ENCODE measurements at places on chromosomes 1 and 21.

DNA sequence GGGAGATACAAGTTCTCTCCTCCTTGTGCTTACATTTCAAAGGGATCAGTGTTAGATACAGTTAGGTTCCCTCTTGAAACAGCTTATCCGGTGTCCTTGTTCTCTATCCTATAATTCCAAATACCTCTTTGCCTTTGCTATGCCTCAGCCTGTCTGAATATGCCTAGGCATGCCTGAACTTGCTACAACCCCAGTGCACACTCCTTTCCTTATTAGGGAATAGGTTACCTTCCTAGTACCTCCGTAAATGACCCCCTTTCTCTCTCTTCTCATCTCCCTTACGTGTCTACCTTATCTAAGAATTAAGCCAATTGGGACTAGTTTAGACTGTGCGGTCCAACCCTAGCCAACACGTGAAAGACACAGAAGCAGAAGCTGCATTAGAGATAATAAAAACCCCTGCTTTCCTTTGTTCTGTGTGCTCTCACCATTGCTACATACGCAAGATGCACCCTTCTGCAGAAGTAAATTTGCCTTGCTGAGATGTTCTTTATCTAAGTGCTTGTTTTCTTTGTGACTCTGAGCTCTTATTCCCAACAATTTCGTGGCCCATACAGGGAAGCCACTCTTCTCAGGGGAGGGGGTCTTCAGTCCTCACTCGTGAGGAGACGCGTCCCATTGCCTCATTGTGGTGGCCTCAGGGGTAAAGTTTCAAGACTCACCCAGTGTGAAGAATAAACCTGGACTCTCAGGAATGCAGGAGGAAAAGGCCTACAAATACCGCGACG lies 802.1 kb downstream of the PLA2G4A start:
- DNase-seq: no peak

DNA sequence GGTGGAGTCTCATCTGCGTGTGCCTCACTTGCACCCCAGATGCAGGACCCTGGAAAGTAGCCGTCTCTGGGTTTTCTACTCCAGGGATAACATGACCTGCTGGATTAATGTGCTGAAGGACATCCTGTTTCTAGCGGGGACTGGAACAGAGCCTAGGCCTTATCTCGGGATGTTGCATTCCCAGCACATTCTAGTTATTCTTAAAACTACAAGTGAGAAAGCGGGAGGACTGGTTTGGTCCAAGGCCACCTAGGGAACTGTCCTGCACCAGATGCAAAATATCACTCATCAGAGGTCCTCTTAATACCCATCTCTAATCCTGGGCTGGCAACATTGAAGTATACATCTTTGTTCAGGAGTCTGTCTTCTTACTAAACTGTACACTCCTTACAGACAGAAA lies 179.9 kb downstream of the ZC3H11B start:
- no peak for DNase-seq

DNA sequence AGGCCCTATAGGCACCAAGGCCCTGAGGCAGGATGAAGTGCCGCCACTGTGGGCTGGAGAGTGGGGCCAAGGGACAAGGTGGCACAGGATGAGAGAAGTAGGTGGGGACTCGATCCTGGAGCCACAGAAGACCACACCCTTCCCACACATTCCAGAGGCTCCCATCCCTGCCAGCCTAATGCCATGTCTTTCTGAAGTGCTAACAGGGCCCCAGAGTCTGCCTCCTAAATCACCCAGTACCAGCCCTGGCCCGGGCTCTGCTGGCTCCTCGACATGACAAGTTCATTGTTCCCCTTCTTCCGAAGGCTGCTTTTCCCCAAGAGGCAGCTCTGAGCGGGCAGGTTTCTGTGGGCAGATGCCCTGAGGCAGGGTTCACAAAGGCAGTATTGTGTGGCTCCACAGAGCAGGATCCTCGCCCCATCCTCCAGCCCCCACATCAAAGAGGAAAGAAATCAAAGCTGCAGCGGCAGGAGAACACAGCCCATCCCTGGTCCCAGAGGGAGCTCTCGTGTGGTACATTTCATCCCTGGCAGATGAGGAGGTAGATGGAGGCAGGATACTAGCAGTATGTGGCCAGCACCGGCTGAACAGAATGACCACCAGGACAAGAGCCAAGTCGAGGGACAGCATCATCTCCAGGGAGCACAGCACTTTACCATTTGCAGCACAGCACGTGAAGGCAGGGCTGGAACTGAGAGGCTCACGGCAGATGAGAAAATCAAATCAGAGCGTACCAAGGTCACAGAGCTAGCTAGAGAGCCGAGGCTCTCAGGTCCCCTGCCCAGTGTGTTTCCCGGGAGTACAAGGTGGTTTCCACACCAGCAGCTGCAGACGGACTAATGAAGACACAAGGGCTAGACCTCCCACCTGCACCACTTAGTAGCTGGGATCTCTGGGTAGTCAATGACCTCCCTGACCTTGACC lies 64.8 kb downstream of the SYF2 start:
- no peak for DNase-seq

GRCh38 chr1:11473491-11474034 lies 5.4 kb upstream of the DISP3 start:
- no peak for DNase-seq

DNA sequence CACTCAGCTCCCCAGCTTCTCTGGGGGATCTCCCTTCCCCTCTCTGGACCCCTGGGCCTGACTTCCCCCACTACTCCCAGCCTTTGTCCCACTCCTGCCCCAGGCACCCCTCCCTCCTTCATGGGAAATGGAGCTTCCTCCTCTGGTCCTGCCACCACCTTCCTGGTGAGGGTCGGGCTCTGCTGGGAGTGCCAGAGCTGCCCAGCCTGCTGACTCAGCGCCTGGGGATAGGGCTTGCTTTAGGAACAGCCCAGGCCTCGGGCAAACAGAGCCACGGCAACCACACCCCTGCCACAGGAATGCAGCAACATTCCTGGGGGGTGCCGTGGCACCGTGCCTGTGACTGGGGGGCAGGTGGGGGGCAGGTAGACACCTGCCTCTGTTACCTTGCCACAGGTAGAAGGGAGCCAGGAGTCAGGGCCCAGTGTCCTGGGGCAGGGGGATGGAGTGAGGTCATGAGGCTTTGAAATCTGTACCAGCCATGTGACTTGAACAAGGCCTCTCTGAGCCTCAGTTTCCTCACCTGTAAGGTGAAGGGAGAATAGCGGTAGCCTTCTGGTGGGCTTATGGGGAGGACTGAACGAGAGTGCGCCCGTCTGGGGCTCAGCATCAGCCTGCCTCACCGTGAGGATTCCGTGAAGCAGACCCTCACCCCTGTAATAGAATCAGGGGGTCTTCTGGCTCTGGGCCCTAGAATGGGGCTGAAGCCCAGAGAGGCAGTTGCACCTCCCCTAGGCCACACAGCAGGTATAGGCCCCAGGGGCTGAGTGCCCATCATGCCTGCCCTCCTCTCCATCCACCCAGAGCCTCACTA lies 17.8 kb upstream of the EPHA2 start:
- DNase-seq: no peak

DNA sequence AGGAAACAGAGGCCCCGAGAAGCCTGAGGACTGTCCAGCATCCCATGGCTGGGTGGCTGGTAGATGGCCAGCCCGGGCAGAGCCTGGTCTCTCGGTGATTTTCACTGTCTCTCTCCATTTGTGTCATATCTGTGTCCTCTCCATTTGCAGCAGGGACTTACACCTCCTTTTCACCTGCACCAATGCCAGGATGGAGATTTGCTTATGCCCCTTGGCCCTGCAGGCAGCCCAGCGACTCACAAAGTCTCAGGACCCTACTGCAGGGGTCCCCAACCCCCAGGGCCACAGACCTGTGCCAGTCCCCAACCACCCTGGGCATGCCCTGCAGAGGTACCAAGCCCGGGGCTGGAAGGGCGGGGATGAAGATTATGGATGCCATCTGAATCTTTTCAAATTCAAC lies 201.6 kb downstream of the RHOU start:
- DNase-seq: no peak

- no peak for DNase-seq
Measured at GRCh38 chr1:3645666-3646355, 4.1 kb downstream of the WRAP73 start.

- DNase-seq: no peak
Measured at GRCh38 chr1:6546326-6546725, 8.0 kb downstream of the NOL9 start.

GRCh38 chr1:229952670-229953520 lies 114.1 kb upstream of the GALNT2 start:
- no peak for DNase-seq

DNA sequence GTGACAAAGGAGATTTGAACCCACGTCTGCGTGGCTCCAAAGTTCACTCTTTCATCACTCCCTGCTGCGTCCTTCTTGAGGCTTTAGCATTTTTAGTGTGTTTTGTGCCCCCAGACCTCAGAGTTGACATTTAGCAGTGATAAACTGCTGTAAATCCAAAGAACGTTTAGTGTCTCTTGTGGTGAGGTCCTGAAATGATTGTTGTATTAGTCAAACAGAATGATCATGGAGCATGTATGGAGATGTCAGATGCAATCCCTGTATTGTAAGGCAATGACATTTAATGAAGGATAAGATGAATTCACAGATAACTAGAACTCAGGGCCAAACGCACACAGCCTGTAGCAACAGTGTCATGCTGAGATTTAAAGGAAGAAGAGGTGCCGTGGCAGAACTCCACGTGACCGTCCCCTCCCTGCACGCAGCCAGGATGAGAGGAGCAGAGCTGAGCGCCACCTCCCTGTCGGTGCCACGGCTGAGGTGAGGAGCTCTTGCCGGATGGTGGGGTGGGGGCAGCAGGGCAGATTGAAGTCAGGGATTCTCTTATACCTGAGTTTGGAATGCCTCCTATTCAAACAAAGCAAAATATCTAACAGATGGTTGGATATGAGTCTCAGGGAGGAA lies 30.1 kb downstream of the NTPCR start:
- DNase-seq: no peak

GRCh38 chr1:155182052-155182550 lies 8.5 kb downstream of the TRIM46 start:
- no peak for DNase-seq

DNA sequence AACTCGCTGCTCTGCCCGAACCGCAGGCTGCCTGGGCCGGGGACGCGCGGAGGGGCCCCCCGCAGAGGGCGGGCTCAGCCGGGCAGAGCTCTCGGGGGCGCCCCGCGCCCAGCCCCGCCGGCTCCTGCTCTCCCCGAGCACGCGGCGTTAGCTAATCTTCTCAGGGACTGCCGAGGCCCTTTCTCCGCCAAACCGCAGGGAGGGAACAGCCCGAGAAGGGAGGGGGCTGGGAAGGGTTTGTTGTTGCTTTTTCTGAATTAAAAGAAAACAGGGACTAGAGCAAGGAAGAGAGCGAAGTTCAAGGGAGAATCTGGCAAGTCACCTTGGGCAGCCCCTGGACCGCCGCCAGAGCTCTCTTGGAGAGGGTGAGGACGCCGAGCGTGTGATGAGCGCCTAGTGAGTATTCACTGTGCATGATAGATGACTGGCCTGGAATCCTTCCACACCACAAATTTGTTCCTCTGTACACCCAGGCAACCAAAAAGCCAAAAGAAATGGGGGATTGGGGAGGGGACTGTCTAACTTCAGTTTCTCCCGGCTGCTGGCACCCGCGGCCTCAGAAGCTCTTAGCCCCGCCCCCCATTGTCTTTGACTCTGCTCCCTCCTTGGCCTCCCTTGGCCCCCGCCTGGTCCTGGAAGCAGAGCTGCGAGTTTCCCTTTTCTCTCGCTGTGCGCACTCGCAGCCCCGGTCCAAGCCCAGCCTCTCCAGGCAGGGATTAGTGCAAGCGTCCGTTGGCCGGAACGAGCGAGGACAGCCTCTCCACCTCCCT lies 19.7 kb upstream of the LMX1A start:
- no peak for DNase-seq

- no peak for DNase-seq
Measured at GRCh38 chr1:111497592-111497991, 5.8 kb downstream of the ADORA3 start.

DNA sequence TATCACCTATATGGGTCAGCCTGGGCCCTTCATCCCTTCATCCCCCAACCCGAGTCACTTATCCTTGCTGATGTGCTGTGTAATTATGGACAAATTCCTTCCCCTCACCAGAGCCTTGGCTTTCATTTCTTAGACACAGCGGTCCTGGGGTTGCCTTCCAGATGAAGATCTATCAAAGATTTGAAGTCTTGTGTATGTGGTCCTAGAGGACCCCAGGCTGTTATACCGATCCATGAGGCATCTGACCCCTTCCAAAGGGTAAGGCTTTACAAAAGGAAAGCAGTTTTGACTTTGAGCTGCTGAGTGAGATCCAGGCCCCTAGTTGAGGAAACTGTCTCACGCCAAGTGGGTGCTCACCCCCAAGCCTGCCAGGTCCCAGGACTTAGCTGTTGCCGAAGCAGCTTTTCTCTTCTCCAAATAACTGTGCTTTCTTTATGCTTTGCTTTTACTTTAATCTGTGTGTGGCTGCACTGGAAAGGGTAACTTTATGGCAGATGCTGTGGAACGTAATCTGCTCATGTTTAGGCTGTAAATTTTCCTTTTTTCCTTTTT lies 37.6 kb downstream of the MAN1C1 start:
- no peak for DNase-seq
